T-helper 2 cell treated with Interferon-gamma antibody and Interleukin-4, amounts not matched to agents 5 μg/mL and 100 μg/mL, for 36 hours (primary cell): ENCODE measurements at places on chromosomes 7 and 10.

DNA sequence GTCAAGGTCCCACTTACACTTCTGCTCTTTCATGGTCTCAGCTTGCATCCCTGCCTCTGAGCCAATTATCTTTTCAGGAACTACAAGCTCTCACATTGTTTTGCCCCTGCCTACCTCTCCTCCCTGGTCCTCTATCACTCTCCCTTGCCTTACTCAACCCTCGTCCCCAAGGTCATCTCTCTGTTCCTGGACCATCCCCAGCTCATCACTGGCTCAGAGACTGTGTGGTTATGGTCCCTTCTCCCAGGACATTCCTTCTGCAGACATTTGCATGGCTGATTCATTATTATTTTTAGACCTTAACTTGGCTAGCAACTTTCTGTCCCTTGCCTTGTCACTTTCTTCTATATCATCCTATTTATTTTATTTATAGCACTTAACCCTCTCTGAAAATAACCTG lies 17.8 kb upstream of the GPAM start:
- no peak for DNase-seq

DNA sequence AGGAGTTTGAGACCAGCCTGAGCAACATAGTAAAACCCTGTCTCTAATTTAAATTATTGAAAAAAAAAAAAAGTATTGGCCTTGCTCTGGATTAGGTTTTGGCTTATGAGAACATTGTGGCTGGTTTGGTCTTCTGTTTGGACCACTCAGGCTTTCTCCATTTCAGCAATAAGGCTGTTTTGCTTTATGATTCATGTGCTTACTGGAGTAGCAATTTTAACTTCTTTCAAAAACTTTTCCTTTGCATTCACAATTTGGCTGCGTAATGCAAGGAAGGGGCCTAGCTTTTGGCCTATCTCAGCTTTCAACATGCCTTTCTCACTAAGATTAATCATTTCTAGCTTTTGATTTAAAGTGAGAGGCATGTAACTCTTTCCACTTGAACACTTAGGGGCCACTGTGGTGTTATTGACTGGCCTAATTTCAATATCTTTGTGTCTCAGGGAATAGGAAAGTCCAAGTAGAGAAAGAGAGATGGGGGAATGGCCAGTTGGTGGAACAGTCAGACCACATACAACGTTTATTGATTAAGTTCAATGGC lies 38.0 kb upstream of the SRPK2 start:
- peak; percentile 7 for DNase-seq

GRCh38 chr10:89609833-89610346 lies 35.2 kb downstream of the PANK1 start:
- DNase-seq, result peak; percentile 9

DNA sequence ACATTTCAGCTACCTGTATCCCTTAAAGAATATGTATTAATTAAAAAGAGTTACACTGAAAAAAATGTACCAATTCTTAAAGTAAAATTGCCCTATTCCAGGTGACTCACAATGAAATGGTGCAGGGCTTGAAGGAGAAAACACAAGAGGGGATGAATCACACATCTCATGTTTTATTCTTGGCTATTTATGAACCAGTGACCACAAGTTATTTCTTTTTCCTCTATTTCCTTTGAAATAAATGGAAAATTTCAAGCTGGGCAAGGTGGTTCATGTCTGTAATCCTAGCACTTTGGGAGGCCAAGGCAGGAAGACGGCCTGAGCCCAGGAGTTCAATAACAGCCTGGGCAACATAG lies 106.8 kb downstream of the UBE2H start:
- no peak for DNase-seq

DNA sequence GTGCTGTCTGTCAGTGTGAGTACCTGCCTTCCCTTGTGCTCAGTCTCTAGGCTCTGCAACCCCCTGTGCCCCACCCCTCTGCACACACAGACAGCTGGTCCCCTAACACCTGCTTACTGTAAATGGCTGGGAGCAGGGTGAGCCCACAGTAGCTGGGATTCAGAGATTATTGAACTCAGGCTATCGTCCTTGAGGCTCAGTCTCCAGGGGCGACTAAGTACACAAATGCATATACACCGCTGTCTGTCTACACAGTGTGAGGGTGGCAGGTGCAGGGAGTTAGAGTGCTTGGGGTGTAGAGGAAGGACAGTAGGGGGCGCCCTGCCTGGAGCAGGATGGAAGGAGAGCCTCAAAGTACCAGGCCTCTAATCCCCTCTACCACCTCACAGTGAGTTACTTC lies 12.9 kb downstream of the UPP1 start:
- no peak for DNase-seq

DNA sequence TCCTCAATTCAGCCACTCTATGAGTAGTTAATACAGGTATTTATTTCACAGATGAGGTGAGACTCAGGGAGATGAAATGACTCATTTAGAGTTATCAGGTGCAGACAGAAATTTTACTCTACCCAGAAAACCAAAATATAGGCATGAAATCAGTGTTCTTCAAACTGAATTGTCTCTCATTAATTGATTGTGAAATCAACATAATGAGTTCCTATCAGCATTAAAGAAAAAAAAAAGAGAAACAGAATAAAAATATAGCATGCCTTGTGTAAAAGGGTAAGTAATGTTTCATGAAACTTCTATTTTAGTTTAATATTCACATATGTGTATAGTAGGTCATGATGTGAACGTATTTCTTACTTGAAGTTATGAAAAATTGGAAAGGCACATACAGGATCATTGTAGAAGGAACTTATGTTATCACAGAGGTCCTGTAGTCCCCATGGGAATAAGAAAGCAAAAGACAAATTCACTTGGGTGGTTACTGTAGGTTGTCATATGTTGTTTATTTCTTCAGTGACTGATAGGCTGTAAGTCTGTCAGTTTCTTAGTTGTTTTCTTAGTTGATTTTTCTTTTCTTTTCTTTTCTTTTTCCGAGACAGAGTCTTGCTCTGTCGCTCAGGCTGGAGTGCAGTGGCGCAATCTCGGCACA lies 47.5 kb downstream of the KAT6B start:
- no peak for DNase-seq

DNA sequence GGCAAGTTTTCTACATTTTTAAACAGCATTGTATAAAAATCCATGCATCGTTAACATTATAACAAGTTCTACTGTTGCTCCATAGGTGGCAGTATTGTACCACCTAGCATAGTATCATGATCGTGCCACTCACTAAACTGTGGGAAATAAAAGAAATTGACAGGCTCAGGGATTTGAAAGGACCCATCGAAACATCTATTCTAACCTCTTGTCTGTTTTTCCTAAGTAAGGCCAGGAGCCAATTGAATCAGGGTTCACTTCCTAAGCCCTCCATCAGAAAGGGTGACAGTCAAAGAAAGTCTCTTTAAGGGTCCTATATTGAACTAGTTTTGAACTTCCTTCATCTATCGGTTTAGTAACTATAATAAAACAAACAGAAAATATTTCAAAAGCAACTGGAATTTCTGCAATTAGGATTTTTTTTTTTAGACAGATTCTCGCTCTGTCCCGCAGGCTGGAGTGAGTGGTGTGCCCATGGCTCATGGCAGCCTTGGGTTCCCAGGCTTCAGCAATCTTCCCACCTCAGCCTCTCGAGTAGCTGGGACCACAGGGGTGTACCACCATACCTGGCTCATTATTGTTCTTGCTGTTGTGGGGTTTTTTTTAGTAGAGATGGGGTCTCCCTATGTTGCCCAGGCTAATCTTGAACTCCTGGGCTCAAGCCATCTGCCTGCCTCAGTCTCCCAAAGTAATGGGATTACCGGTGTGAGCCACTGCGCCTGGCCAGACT lies 9.4 kb downstream of the HACD1 start:
- DNase-seq, result no peak

DNA sequence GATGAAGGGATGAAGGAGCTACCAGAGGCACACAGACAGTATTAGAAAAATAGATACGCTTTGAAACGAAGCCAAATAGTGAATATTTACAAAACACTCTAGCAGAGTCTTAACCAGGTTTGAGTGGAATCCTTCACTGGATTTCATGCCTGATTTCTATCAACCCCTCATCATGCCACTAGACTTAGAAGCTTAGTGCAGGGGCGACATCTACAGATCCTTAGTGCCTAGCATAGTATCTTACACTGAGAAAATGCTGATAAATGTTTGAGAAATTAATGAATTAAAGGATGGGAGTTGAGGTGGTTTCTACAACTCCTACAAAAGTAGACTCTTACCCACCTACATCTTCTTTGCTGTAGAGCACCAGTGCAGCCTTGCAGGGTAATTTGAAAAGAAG lies 54.7 kb upstream of the CCNJ start:
- DNase-seq, result no peak

DNA sequence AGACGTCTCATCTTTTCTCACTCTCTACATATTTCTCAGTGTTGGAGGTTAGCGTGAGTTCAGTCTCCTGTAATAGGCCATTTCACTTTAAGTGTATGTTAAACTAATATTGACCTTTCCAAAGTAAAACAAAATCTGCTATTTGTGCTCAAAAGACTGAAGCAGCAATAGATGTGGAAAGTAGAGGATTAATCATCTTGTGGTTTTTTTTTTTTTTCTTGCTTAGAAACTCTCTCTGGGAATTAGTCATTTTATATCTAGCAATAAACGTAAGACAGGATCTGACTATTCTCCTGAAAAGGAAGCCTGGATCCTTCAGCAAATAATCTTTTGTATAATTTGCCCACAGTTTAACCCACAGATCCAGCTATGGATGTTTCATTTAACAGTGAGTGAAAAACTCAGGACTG lies 81.7 kb downstream of the NRP1 start:
- DNase-seq, result no peak
